ENCODE measurements at places on chromosomes 5 and 9.

- no peak for DNase-seq
Observed at GRCh38 chr5:37929791-37930190, 90.0 kb upstream of the GDNF start.

DNA sequence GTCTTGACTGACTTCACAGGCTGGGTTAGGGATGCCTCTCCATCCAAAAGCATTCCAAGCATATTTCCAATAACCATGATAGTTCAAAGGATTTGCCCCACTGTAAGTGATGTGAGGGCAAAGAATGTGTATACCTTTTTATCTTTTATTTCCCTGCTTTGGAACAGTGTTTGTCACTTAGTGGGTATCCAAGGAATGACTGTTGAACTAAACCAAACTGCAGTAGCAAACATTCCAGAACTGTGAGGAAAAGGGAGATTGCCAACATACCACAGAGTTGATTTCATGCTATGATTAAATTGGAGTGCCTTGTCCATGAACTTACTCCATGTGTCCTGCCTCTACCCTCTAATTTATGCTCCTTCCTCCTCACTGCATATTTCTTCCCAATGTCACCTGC is 400.0 kb downstream of the KIAA0825 start:
- DNase-seq: no peak

DNA sequence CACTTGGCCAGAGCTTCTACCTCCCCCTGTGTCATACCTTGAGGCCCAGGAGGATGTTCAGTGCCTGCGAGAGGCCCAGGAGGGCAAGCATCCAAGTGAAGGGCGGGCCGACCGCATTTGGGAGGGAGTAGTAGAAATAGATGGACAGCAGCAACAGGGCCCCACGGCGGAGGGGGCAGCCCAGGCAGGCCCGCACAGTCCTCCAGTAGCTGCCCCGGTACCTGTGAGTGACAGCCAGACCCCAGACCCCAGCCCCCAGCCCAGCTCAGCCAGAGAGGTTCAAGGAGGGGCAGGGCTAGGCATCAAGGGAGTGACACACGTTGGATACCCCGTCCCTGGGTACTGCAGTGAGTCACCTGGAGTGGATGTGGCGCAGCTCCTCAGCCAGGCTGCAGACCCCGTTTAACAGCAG is 1.4 kb downstream of the STING1 start:
- DNase-seq: peak; percentile 48

GRCh38 chr5:155915601-155916000 is 411.4 kb upstream of the SGCD start:
- no peak for DNase-seq

DNA sequence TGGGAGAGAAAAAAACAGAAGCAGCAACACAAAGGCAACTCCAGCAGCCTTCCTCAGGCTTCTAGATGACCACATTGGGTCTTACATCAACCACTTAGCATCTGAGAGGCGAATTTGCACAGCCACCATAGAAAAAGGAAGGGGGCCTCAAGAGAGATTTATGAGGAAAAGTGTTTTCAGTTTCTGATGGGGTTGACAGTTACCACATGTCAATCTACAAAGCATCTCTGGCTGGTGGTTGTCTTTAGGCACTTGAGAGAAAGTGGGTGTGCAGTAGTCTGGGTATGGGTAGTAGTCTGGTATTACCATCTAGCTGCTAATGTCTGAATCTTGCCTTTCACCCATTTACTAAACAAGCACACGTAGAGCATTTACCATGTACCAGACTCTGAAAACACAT is 137.5 kb downstream of the BAAT start:
- no peak for DNase-seq

GRCh38 chr9:94174164-94174563 is 84.9 kb upstream of the ZNF169 start:
- DNase-seq: no peak

- no peak for DNase-seq
Observed at GRCh38 chr9:81213456-81213855, 475.9 kb downstream of the TLE1 start.
